ENCODE measurements at places on chromosomes 7 and 10. TPM values are rescaled to one million over a fixed set of nuclear protein-coding genes. Genes with fewer than 3 reads are reported as not detected.

DNA sequence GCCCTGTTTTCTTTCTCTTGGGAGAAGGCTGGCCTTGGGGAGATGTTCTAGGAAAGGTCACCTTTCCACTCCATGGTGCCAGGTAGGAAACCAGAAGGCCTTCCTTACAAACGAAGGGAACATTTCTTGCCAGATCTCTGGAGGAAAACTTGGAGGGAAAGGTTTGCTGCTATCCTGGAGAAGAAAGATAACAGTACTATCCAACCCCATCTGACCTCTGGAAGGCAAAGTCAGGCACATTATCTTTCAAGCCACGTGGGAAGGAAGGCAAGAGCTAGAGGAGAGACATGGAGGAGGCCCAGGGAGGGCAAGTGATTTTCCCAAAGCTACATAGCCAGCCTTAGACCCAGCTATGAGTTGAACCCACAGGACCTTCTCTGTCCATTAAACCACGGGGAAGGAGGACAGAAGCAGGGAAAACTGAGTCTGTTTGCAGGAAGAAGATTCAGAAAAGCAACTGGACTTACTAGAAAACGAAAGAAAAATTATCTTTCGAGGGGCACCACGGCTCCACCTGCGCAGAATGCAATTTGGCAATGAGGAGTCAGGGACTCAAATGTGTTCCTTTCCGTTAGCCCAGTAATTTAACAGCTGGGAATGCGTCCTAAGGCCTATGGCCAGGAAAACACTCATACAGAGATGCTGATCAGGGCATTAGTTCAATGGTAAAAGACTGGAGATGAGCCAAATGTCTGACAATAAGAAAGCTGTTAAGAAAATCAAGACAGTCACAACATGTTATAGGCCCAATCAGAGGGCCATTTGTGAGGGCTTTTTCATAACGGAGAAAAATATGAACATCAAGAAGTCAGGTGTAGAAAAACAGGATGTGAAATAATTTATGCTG is 32.0 kb upstream of the PSAP start:
- ATAC-seq, result no peak

GRCh38 chr7:67301667-67302066 is 305.0 kb downstream of the TYW1 start:
- ATAC-seq, result no peak

DNA sequence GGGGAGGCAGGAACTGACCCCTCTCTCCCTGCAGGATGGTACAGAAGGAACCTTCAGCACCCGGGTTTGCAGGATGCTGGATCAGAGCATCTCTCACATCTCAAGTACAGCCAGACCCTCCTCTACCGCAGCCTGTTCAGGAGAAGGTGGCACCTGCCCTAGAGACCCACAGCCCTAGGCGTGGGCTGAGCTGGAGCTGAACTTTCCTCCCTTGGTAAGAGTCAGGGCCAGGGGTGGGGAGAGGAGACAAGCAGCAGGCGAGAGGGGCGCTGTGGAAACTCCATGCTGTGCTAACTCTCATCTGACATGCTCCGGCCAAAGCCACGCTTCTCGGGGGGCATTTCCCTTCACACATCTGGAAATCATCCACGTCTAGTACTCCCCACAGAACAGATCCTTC is 154.4 kb downstream of the DIP2C start:
- ATAC-seq, result no peak

DNA sequence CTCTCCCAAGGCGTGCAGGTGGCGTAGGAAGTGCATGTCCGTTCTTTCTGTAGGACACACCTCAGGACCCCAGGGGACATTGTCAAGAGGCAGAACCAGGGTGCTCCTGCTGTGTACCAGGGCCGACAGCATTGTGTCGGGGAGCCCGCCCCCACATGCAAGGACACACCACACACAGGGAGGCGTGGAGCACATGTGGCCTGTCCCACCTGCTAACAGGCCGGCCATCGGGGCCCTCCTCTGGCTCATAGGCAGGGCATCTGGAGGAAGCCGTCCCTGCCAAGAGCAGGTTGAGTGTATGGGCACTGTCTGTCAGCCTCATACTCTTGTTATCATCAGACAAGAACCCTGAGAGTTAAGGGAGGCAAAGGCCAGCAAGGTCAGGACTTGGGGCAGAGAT is 12.7 kb downstream of the RET start:
- ATAC-seq, result no peak

DNA sequence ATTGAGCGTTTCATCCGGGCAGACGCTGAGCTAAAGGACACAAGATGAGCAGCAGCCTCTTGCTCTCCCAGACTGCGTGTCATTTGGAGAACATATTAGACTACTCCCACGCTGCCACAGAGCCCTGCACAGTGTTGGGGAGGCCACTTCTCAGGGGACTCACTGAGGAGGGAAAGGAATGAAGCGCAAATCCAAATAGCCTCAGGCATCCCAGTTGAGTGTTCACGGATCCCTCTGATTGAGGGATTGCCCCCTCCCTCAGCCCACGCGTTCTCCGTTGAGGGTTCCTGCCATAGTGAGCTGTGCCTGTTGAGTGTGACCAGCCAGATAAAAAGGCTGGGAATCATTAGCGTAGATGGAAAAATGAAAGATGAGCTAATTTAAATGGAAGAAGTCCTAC is 563.4 kb downstream of the ACTR3B start:
- no peak for ATAC-seq

GRCh38 chr10:127027786-127028185 is 122.6 kb downstream of the DOCK1 start:
- no peak for ATAC-seq

DNA sequence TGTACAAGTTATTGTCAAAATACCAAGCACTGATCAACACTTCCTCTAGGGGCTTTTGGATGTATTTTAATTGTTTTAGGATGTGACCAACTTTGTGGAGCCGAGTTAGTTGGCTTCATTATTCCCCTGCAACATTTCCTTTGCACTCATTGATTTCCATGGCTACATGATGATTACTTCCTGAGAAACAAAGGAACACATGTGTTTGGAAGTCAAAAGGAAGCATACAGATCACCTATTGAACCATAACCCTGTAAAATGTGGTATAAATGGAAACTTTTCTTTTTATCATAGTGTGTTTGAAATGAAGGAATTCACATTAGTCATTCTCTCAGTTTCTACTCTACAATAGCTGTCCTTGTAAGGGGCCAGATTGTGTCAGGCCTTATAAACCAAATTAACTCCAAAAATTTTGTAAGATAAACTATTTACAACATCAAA is 32.2 kb upstream of the EXOC6 start:
- no peak for ATAC-seq

DNA sequence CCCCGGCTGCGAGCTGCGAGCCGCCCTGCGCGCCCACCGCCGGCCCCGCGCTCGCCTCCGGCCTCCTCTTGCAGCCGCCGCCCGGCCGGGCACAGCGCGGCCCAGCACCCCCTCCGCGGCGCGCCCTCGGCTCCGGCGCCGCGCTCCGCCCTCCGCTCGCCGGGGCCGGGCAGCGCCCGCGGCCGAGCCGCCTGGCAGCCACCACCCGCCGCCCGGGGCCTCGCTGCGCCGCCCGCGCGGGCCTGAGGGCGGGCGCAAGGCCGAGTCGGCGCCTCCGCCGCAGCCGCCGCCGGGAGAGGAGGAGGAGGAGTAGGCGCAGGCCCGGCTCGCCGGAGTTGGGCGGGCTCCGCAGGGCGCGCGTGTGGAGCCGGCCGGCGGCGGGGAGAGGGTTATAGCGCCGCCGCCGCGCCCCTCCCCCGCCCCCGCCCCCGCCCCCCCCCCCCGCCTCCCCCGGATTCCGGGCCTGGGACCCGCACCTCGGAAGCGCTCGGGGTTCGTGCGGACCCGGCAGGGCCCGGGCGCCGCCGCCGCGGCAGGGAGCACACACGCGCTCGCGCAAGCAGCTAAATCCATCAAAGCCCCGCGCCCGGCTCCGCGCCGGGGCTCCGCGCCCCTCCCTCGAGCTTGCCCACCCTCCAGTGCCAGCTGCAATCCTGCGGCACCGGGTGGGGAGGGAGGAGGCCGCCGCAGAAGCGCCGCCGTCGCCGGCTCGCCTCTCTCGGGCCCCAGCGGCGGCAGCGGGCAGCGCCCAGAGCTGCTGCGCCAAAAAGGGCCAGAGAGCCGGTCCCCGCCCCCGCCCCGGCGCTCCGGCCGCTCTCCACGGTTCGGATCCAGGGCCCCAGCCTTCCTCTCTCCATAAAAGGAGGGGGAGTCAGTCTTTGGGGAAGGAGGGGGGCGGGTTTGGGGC is at the start of gene PDGFA:
Gene PDGFA (minus strand): TSS at position 363 of the 907 bp plus-strand sequence. CDS start 845 bp downstream, outside the sequence.
- ATAC-seq, result peak; percentile 15

DNA sequence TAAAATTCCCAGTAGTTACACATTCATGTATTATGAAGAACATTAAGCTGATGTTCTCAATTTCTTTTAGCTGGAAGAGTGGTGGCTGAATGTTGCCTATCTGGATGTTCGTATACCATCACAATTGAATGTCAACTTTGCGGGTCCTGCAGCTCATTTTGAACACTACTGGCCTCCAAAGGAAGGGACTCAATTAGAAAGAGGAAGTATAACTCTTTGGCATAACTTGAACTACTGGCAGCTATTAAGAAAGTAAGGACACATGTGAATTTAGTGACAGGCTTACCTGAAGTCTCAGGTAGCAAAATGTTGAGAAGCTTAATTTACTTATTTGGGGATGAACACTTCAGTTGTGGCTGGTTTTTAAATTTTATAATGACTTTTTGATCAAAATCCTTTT is 15.9 kb downstream of the CROT start:
- no peak for ATAC-seq

- ATAC-seq, result no peak
Observed at GRCh38 chr7:51312951-51313737, 3.5 kb downstream of the COBL start.

GRCh38 chr10:99537086-99537988 is 4.6 kb downstream of the NKX2-3 start:
- ATAC-seq, result no peak

The FAM25C gene
- total RNA-seq, result not detected

All from esophagus mucosa (tissue), 1 donor.